ENCODE measurements at places on chromosomes 13 and 19.

GRCh38 chr13:40197936-40198595 is 468.4 kb downstream of the FOXO1 start:
- no peak for DNase-seq

DNA sequence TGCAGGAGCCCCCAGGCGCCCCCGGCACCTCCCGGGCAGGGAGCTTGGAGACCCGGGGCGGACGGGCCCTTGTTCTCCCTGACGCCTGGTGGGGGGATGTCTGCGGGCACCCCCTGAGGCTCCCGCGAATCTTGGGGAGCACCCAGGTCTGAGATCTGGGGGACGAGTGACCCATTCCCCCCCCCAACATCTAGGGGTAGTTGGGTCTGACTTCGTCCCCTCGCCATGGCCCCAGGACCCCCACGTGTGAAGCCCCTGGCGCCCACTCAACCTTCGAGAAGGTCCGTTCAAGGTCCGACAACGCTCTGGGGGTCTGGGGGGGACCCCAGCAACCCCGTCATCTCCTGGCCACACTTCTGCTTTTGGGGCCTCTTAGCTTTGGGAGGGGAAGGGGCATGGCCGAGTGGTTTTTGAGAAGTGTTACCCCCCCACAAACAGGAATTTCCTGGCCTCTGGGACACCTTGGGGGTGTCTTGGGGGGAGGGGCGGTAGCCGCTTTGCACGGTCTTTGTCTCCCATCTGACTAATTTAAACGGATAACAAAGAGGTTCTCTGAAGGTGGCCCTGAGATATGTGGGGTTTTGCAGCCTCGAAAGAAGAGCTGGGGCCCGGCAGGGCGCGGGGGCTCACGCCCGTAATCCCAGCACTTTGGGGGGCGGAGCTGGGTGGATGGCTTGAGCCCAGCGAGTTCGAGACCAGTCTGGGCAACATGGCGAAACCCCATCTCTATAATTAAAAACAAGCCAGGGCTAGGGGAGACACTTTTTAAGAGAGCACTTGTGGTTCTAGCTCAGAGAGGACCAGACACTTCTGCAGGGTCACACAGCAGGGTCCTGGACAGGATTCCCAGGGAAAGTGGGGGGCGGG is 608 bp downstream of the CNN2 start:
- DNase-seq = no peak

DNA sequence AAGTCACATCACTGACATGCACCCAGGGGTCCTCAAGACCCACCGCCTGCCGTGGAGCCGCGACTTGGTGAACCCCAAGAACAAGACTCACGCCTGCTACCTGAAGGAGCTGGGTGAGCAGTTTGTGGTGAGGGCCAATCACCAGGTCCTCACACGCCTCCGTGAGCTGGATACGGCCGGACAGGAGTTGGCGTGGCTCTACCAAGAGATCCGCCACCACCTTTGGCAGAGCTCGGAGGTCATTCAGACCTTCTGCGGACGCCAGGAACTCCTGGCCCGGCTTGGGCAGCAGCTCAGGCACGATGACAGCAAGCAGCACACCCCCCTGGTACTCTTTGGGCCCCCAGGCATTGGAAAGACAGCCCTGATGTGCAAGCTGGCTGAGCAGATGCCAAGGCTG is 29.7 kb downstream of the NWD1 start:
- DNase-seq = no peak

DNA sequence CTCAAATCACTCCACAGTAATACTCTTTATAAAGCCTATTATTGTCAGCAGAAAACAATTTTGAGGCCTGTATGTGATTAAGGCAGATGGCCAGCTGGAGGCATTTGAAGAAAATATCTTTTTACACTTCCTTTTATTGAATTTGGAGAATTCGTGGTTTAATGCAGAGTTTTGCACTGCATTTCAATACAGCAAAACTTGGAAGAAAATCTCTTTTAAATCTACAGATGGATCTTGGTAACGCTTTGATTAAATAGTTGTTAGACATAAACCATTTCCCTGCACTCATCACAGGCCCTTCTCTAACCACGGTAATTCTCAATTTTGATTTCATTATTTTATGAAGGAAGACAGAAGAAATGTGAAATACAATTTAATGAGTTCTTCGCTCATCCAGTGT is 185.7 kb downstream of the RFC3 start:
- no peak for DNase-seq

- DNase-seq = no peak
Observed at GRCh38 chr19:18160971-18161635, 8.1 kb downstream of the PIK3R2 start.

GRCh38 chr19:35027851-35028599 is 2.2 kb upstream of the SCN1B start:
- DNase-seq = no peak

- no peak for DNase-seq
Observed at GRCh38 chr13:20462533-20462915, 63.1 kb downstream of the CRYL1 start.

- no peak for DNase-seq
Observed at GRCh38 chr19:1523412-1524286, at the start of gene PLK5. PLK5 (plus strand) TSS chr19:1524077; CDS start chr19:1526997, 2,920 bp downstream.

GRCh38 chr13:67829641-67830040 is 599.5 kb upstream of the PCDH9 start:
- no peak for DNase-seq

GRCh38 chr13:45811891-45812694 is 39.5 kb downstream of the SIAH3 start:
- no peak for DNase-seq

GRCh38 chr19:55579766-55580621 is 654 bp downstream of the ZNF579 start:
- no peak for DNase-seq

- DNase-seq = no peak
Observed at GRCh38 chr13:77696879-77697216, 639 bp upstream of the SLAIN1 start.

- no peak for DNase-seq
Observed at GRCh38 chr13:97430296-97430695, 3.7 kb upstream of the RAP2A start.

- no peak for DNase-seq
Observed at GRCh38 chr13:42384265-42384664, 112.3 kb downstream of the AKAP11 start.
